Urinary bladder (tissue), 4 donors: ENCODE measurements at places on chromosomes 3 and 15. TPM values are rescaled to one million over a fixed set of nuclear protein-coding genes. Genes with fewer than 3 reads are reported as not detected.

DNA sequence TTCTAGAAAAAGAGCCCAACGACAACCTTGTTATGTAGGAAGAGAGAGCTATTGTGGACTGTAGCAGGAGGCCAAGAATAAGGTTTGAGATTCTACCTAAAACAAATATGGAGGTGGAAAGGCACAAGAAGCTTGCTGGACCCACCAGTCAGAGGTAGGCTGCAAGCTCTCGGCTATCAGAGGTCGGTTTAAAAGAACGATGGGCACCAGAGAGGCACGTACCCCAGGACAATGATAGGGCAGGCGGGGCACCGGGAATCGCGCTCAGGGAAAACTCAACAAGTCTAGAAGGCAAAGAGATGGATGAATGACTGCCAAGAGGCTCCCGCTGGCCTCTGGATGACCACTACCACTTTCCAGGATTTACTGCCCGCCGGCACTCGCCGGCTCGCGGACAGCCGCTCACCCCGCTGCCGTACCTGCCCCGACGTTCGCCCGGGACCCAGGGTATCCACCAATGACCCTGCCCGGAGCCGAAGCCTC lies 1.1 kb downstream of the HDGFL3 start:
- no peak for DNase-seq

DNA sequence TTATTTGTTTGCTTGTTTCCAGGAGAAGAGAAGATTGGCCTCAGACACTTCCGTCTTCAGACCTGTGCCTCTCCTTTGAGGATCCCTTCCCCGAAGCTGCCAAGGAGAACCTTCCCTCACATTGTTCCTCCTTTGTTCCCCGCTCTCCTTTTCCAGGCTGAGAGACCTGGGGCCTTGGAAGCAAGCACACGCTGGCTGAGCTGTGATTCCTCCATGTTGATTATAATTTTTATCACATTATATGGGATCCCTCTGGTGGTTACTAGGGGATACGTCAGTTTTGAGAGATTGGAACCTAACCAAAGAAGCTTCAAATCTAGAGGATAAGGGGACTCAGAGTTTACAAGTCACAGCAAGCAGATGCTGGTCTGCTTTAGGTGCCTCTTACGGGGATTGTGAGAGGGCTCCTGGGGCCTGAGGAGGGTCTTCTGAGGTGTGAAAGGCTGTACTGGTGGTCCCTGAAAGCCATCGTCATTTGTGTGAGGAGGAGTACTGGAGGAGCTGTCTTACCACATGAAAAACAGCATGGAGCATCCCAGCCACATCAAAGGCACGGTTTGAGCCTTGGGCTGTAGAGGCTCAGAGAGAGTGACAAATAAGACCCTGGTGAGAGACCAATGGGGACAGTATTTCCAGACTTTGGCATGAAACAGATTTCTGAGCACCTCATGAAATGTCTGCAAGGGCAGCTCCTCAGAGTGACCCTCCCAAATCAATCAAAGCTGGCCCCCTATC lies 760.1 kb upstream of the CFAP20DC start:
- DNase-seq, result no peak

DNA sequence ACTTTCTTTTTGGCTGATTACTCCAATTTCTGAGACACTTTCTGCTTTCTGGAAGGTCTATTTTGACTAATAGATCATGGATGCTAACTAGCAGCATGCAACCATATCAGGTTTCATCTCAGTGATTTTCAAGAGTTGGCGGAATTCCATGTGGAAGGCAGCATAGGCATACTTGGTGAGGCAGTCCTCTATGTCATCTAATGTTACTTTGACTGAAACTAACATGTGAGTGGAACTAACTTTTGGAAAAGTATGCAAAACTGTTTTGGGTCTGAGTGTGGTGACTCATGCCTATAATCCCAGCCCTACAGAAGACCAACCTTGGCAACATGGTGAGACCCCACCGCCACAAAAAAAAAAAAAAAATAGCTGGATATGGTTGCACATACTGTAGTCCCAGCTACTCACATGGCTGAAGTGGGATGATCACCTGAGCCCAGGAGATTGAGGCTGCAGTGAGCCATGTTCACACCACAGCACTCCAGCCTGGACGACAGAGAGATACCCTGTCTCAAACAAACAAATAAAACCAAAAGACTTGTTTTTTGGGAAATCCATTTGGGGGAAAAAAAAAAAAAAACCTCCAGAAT lies 1033.7 kb downstream of the ROBO1 start:
- no peak for DNase-seq

DNA sequence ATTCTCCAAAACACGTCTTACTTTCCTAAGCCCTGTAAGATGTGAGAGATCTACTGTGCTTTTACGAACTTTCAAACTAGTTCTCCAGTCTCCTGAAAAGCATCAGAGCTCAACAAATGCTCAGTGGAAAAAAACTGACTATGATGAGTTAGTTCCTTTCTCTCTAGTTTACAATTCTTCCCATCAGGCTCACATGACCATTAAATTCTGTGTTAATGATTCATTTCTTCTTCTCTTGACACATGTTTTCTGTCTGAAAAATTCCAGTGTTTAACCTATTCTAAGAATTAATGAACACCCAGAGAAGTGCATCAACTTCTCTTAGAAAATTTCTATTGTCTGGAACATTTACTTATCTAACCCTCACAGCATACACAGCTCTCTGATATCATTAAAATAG lies 844.3 kb downstream of the SI start:
- no peak for DNase-seq

- no peak for DNase-seq
Observed at GRCh38 chr3:170007031-170007663, 30.6 kb upstream of the GPR160 start.

- no peak for DNase-seq
Observed at GRCh38 chr3:123372686-123373473, 76.0 kb downstream of the ADCY5 start.

DNA sequence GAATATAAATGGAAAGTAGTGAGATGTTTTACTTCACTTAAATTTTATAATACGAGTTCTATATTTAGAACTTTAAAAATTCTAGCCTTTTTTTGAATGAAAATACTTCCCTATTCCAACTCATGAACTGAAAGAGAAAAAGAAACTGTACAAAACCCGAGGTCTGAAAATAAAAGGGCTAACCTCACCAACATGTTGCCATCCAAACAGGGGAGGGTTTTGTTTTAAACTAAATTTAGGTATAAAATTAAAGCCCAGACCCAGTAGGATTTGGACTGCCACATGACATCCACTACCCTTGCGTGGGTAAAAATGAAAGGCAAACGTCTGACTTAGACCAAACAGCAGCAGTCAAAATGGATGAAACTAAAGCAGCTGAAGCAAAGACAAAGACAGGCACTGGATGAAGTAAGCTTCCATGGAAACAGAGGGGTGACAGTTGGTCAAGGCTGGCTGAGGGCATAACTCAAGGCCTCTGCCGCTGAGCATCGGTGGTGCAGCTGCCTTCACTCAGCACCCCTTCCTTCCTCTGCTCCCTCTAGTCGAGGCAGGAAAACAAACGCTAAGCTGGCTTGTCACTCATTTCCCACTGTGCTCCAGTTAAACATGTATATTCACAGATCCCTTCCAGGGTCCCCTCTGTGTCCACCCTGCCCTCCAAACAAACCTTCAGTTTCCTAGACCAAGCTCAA lies 58.1 kb downstream of the TM4SF4 start:
- DNase-seq, result no peak

DNA sequence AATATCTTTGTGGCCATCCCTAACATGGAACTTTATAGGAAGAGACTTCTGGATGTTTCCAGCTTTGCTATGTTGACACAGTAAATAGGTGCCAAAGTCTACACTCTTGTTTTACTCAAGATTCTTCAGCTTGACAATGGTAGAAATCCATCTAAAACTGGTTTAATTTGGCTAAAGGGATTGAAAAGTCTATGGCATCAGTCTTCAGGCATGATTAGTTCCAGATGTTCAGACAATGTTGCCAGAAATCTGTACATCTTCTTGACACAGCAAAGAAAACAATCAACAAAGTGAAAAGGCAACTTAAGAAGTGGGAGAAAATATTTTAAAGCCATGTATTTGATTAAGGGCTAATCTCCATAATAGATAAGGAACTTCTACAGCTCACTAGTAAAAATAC lies 130.5 kb downstream of the LRRC3B start:
- DNase-seq, result no peak

DNA sequence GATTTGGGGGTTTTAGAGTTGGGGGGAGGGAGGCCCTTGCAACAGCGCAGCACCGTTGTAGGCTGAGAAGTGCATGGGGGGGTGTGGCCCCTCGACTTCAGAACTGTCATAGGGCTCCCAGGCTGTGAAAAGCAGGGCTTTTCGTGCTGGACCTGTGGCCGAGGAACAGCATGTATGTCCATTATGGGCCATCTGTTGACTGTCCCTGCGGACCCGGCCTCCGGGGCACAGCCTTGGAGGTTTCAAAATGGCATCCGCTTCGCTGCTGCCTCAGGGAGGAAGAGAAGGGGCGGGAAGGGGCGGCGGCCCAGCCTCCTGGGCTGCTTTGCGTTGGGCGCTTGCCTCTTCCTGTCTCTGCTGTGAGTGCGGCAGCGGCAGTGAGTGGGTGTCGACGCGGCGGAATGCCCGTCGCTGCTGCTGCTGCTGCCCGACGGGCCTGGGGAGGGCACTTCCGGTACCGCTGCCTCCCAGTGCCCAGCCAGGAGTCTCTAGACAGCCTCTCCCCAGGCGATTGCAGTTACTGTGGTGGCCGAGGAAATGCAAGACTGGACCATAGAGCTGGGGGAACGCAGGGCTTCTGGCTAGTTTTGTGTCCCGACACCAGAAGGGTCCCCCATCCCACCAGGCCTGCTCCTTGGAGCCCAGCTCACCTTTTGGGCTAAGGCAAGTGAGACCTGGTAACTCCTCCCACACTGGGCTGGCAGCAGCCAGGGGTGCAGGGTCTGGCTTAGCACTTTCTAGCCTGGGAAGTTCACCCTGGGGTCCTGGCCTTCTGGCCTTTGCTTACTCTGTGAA lies 1.9 kb downstream of the GNAI2 start:
- DNase-seq, result no peak

- DNase-seq, result no peak
Observed at GRCh38 chr3:16181361-16181760, 6.9 kb downstream of the GALNT15 start.

DNA sequence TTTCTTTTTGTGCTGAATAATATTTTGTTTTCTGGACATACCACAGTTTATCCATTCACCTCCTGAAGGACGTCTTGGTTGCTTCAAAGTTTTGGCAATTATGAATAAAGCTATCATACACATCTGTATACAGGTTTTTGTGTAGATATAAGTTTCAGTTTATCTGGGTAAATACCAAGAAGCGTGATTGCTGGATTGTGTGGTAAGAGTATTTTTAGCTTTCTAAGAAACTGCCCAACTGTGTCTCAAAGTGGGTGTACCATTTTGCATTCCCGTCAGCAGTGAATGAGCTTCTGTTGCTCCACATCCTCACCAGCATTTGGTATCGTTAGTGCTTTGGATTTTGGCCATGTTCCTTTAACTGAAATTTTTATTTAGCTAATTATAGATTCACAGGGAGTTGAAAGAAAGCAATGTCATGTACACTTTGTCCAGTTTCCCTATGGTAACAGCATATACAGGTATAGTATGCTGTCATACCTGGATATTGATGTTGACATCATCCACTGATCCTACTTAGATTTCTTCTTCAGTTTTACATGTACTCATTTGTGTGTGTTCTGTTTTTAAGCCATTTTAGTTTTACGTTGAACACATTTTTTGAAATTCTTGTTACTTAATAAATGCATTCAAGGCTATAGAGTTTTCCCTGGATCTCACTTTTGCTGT lies 11.9 kb downstream of the ARID3B start:
- DNase-seq, result no peak

The SCN11A gene
- total RNA-seq, result 11.8 TPM

The ROBO1 gene
- 67.0 TPM for total RNA-seq

The DOCK3 gene
- total RNA-seq, result 1.7 TPM

GRCh38 chr15:91826443-91826842 lies 27.1 kb upstream of the SLCO3A1 start:
- no peak for DNase-seq

- no peak for DNase-seq
Observed at GRCh38 chr3:33577588-33577987, 137.4 kb upstream of the UBP1 start.

GRCh38 chr15:68592544-68592943 lies 13.8 kb downstream of the CORO2B start:
- no peak for DNase-seq
